Activated naive CD4-positive, alpha-beta T cell treated with anti-CD3 and anti-CD28 coated beads for 36 hours (primary cell): ENCODE measurements at places on chromosomes 1 and 21.
A peak's percentile ranks its signal among the peaks of the same experiment; 100 is the strongest.

DNA sequence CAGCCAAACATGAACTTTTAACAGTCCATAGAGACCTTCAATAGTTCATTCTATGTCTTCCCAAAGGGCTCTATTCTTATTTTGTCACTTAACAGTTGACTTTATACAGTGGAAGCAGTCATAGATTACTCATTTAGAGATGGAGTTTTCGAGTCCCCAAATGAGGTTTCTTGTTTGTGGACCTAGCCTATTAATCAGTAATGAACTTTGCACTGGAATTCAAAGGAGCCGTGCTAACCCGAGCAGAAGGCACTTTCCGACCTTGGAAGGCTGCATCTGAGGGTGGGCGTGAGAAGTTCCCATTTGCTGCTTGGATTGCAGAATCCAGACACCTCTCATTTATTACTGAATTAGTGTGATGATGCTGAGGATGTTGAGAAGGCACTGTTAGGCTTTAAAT lies 46.4 kb downstream of the TTC39A start:
- no peak for DNase-seq

DNA sequence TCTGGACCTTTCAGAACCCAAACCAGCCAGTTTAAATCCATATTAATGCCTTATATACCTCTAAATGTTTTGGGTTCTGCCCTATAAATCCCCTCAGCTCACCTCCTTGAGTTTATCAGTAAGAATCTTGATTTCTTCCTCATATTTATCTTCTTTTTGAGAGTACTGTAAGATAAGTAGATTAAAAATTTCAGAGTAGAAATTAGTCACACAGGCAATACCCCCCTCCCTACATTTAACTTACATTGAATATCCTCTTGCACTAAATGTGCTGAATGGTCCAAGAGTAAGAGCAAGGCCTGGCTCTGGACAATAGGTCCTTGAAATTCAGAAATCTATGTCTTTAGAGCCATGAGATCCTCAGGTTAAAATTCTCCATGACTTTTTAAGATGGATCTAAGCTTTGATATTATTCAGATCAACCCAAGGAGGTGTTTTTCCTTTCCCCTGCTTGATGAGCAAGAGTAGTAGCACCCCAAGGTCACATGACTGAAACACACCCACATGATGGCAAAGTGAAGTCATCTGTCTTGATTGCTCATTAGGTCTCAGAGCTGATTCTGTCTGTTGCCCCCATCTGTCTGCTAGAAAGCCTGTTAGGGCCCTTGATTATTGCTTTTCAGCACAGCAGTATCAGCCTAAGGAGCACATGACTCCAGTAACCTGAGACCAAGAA lies 15.8 kb upstream of the NUP210L start:
- DNase-seq = peak; percentile 85

GRCh38 chr1:237279629-237280028 lies 237.6 kb downstream of the RYR2 start:
- DNase-seq = no peak

DNA sequence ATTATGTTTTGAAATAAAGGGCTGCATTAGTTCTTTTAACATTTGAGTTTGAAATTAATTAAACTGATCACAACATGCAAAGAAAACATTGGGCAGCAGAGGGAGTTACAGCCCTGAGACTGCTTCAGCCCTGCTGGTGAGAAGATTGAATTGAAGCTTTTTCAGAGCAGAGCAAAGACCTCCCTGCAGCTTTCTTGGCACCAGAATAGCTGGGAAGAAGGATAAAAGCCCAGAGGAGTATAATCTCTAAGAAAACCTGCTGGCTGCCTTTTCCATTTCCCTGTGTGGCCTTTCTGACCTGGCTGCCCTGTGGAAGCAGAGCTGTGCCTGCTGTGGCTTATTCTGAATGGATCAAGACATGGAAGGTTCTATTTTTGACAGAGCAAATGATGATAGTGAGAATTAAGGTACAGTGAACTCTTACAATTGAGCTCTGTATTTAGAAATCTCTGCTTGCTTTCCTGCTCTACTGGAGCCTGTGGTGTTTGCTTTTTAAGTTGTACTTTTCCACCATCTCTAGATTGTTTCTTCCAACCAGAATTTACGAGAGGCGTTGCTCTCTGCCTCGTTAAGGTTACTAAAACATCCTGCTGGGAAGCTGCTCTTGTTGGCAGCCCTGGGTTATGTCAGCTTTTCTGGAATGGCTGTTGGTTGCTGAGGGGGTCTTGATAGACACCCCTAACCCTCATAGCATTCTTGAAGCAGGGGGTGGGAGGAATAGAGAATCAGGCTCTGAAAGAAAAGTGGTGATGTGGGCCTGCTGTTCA lies 9.9 kb downstream of the SNRPE start:
- DNase-seq = peak; percentile 27

GRCh38 chr1:167752219-167752985 lies 30.6 kb downstream of the MPZL1 start:
- no peak for DNase-seq

- no peak for DNase-seq
These were observed 58.1 kb downstream of the PRKACB start for GRCh38 chr1:84202126-84202525.

GRCh38 chr1:20723537-20724363 lies 5.9 kb upstream of the KIF17 start:
- DNase-seq = peak; percentile 2

DNA sequence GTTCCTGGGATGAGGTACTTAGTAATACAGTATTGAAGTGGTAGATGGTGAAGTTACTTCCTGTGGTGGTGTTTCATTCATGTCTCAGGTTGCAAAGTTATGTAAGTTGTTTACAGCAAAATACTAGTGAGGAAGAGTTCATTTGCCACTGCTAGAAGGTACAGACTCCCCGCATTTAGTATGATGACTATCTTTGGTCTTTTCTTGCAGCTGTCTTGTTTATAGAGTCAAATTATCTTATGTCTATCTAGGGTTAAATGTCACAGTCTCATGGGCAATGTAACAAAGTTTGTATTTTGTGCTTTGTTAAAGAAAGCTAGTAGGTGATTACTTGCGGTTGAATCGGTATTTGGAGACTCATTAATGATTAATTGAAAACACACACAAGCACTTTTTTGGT lies 50.2 kb downstream of the LRRC8D start:
- no peak for DNase-seq

- DNase-seq = no peak
These were observed 45.8 kb downstream of the DNAJC6 start for GRCh38 chr1:65355031-65355712.

- DNase-seq = no peak
These were observed 198.5 kb downstream of the PLA2G4A start for GRCh38 chr1:187027253-187027652.

DNA sequence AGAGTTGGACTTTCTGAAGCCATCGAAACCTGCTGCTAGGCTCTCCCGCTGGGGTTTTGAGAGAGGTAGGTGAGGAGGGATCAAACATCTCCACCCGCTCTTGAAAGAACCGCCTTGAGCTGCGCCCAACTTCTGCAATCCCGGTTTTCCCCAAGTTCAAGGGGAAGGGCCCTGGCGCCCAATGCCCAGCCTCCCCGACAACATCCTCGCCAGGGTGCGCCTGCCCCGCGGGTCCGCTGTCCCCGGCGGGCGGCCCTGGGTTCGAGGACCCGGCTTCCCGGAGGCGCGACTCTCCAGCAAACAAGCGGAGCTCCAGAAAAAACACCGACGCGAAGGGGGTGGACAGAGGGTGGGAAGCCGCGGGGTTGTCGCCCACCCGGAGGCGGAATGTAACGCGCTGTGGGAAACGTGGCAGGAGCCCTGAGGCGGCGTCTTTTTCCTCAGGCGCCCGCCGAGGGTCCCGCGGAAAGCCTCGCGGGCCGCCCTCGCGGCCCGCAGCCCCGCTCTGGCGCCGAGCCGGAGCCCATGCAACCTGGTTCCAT lies 607 bp downstream of the BTG3 start:
- peak; percentile 43 for DNase-seq

DNA sequence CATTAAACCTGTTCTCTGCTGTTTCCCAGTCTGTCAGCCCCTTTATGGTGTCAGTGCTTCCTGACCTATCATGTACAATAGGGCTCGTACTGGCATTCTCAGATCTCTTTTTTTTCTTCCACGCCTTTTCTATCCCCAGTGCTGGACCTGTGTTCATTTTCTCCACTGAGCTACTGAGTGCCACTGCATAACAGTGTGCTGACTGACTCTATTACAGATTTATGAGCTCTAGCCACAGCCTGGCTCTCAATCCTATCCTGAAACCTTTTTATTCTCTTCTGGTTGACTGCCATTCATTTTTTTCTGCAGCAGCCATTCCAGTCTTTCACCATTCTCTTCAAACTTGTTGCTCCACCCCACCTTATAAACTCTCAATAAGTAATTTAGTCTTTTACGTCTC lies 59.6 kb upstream of the MACF1 start:
- DNase-seq = no peak

DNA sequence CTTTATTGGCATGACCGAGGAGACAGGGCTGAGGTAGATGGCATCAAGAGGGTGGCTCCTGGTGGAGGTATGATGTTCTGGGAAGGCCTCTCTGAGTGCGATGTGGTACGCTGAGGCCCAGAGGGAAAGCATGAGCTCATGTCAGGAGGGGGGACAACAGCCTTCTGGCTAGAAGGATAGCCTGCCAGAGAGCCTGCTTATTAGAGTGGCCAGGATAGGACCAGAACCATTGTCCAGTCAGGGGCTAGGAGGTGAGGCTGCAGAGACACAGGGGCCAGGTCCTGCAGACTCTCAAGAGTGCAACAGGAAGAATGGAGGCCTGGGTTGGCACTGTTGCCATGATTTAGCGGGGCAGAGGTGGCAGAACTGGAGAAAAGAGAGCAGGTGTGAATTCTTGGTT lies 7.3 kb downstream of the ADARB1 start:
- no peak for DNase-seq

DNA sequence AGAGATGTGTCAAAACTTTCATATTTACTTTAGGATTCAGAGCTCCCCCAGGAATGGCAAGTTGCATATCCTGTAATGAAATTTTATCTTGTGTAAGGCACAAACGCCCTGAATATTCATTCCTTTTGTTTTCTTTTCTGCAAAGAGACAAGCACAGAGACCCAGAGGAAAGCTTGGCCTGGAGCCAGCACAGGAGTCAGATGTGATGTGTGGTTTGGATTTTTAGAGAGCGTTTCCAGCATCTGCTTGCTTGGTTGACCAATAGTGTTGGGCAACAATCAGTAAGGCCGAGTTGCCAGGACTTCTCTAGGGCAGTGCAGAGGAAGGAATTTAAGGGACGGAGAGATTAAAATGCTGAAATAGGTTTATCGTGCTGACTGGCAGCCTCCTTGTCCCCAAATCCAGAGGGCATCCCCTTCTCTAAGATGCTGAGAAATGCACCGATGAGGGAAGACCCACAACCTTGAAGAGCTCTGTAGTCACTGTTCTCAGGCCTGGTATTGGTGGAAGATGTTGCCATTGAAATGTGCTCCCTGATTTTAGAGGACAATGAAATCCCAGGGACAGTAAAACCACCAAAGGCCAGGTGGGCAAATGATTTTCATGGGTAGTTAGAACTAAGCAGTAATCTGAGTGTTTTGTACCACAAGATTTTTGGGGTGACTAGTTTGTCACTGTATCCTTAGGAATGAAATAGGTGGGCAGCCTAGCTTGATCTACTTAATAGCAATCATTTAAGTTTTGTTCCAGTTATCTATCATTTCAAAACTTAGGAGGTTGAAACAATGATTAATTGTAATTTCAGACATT lies 37.9 kb upstream of the RHOU start:
- no peak for DNase-seq

DNA sequence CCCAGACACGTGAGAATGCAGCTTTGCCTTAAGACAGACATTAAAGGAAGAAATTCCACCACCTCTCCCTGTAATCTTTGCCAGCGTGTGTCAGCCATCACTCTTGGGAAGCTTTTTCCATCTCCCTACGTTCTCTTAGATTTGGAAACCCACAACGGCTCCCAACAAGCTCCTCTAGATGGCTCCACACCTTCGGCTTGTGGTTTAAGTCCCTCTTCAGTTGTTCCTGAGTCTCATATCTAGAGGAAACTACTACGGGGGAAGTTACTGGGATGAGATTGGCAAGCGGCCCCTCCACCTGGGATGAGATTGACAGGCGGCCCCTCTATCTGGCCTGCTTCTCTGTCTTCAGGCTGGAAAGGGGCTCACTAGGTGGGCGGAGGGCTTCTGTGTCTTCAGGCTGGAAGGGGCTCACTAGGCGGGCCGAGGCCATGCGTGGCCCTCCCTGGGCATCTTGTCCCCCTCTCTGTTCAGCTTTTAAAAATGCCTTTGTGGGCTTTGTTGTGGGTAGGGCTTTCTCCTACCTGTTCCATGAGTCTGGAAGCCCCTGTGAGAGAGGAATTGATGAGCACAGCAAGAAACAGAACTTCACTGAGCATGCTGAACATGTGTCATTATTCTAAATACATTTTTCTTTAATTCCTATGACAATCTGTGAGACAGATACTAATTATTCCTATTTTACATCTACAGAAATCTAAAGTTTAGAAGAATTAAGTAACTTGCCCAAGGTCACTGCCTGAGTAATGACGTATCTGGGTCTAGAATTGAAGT lies 670.5 kb downstream of the KIF26B start:
- DNase-seq = no peak

DNA sequence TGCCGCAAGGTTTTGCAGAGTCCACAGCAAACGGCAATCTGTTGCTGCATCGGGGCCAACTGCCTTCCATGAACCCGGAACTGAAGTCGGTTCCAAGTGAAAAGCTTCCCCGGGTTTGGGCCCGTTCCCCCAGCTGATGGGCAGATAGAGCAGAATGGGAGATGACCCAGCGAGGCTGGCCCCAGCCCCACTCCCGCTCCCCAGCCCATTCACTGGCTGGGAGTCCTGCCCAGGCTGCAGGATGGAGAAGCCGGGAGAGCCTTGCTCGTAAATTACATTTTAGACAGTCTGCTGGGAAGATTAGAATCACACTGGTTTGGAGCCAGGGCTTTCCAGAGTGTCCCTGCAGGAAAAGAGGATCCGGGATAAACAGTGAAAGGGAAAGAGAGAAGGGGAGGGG lies 31.6 kb upstream of the PAX7 start:
- no peak for DNase-seq

DNA sequence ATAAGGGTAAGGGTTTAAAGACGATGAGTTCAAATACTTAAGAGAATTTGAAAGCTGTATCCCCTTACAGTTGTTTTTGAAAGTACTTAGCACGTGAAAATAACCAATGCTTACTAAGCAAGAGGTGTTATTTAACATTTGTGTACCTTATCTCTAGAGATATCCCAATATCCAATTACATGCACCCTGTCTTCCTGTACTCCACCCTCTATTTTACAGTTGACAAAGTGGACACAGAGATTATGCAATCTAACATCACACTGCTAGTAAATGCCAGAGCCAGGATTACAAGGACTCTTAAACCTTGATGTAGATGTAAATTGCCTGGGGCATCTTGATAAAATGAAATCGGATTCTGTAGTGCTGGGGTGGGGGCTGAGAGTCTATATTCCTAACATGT lies 72.0 kb downstream of the GDAP2 start:
- no peak for DNase-seq

GRCh38 chr1:107949467-107950253 lies 15.3 kb downstream of the VAV3 start:
- peak; percentile 34 for DNase-seq

- DNase-seq = peak; percentile 49
These were observed 7.1 kb upstream of the DIPK1A start for GRCh38 chr1:92968138-92969032.

GRCh38 chr1:21865943-21866706 lies 54.1 kb downstream of the LDLRAD2 start:
- DNase-seq = no peak
